ENCODE measurements at places on chromosomes 7 and 10.
A peak's percentile ranks its signal among the peaks of the same experiment; 100 is the strongest.

DNA sequence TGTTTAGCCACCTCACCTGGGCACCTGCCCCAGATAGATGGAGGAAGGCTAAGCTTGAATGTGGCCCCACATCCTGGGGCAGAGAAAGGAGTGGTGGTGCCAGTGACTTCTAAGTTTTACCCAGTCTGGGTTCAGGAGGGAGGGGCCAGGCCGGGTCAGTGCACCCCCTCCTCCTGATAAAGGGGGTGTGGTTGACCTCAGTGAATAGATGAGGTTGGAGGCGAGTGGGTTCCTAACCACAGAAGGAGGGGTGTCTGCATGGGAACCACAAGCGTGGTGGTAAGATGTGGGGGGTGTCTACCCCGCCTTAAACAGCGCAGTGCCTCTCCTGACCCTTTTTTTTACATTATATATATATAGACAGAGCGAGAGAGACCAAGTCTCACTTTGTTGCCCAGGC is 105.3 kb upstream of the KCTD7 start:
- DNase-seq, result peak; percentile 35
- H3K4me3 ChIP-seq, result no peak overlapping the region
- H3K4me1 ChIP-seq, result no peaks in the 10 kb centered on the region

GRCh38 chr10:132690821-132691610 is 94.9 kb downstream of the NKX6-2 start:
- H3K27me3 ChIP-seq, result no peaks in the 10 kb centered on the region
- no peaks in the 10 kb centered on the region for H3K4me1 ChIP-seq
- no peak for DNase-seq
- no peak overlapping the region for H3K27ac ChIP-seq
- peaks cover 33% of the 10 kb centered on the region for H3K36me3 ChIP-seq

- no peak overlapping the region for H3K4me3 ChIP-seq
- DNase-seq, result no peak
- peaks cover 60% of the 10 kb centered on the region for H3K27me3 ChIP-seq
- no peaks in the 10 kb centered on the region for H3K36me3 ChIP-seq
- peaks cover under 1% of the 10 kb centered on the region for H3K4me1 ChIP-seq
- no peak overlapping the region for H3K27ac ChIP-seq
These were observed 23.1 kb downstream of the SKIDA1 start for GRCh38 chr10:21502348-21502740.

- H3K27me3 ChIP-seq, result no peaks in the 10 kb centered on the region
- no peaks in the 10 kb centered on the region for H3K36me3 ChIP-seq
- H3K4me3 ChIP-seq, result no peak overlapping the region
These were observed 73.8 kb upstream of the JCAD start for GRCh38 chr10:30133198-30133597.

- no peak for DNase-seq
- no peaks in the 10 kb centered on the region for H3K27me3 ChIP-seq
- no peak overlapping the region for H3K27ac ChIP-seq
- no peaks in the 10 kb centered on the region for H3K36me3 ChIP-seq
- H3K4me1 ChIP-seq, result no peaks in the 10 kb centered on the region
These were observed 138.4 kb downstream of the FGFR2 start for GRCh38 chr10:121459622-121460453.

DNA sequence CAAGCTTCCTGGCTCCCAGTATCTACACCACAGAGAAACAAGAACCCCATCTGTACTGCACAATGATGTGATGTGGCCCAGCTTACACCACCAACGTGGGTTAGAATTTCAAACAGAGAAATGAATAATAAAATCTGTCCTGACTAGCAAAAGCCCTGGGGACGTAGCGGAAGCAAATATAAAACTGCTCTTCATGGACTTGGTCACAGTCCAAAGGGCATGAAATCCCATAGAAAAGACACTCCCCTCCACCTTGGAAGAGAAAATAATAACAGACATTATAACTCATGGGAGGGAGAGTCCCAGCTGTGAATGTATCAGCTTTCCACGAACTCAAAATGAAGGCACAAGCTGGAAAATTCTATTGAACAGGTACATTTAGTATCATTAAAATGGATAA is 205.3 kb upstream of the GALNT17 start:
- H3K27me3 ChIP-seq, result no peaks in the 10 kb centered on the region
- no peak for DNase-seq
- no peaks in the 10 kb centered on the region for H3K4me1 ChIP-seq
- no peak overlapping the region for H3K27ac ChIP-seq
- H3K4me3 ChIP-seq, result no peak overlapping the region
